ENCODE measurements at places on chromosomes 3 and 15. TPM values are rescaled to one million over a fixed set of nuclear protein-coding genes. Genes with fewer than 3 reads are reported as not detected.
A peak's percentile ranks its signal among the peaks of the same experiment; 100 is the strongest.

The SERINC4 gene
- polyA plus RNA-seq, result 0.29 TPM

The KCNH8 gene
- 10.6 TPM for polyA plus RNA-seq

The GP9 gene
- polyA plus RNA-seq, result 0.30 TPM

GRCh38 chr3:69866988-69867720 is 127.9 kb downstream of the MITF start:
- DNase-seq, result no peak
- peaks cover 3% of the 10 kb centered on the region for H3K4me1 ChIP-seq
- no peak overlapping the region for H3K4me3 ChIP-seq
- no peak overlapping the region for H3K27ac ChIP-seq
- no peaks in the 10 kb centered on the region for H3K27me3 ChIP-seq
- H3K36me3 ChIP-seq, result no peaks in the 10 kb centered on the region

DNA sequence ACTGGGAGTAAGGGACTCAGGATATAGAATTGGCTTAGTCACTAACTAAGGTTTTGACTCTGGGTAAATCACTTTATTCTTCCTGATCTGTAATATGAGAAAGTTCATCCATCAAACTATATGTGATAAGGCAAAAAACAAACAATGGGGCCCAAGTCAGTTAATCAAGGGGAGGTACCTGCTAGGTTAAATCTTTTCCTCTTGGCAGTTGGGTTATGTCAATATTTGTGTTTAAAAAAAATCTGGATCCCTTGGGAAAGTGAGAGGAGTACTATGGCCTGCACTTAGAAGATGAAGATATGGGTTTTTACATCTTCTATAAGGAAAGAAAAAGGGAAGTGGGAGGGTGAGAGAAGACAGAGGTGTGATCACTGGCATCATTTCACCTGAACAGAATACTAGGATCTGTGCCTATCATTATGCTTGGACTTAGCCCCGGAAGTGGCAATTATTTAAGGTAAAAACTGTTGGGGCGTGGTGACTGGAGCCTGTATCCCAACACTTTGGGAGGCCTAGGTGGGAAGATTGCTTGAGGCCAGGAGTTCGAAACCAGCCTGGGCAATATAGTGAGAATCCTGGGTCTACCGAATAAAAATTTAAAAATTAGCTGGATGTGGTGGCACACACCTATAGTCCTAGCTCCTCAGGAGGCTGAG is 2.8 kb upstream of the SLC28A2 start:
- DNase-seq, result no peak
- H3K36me3 ChIP-seq, result no peaks in the 10 kb centered on the region

GRCh38 chr15:75732809-75733451 is 20.3 kb upstream of the CSPG4 start:
- no peak overlapping the region for H3K4me3 ChIP-seq

DNA sequence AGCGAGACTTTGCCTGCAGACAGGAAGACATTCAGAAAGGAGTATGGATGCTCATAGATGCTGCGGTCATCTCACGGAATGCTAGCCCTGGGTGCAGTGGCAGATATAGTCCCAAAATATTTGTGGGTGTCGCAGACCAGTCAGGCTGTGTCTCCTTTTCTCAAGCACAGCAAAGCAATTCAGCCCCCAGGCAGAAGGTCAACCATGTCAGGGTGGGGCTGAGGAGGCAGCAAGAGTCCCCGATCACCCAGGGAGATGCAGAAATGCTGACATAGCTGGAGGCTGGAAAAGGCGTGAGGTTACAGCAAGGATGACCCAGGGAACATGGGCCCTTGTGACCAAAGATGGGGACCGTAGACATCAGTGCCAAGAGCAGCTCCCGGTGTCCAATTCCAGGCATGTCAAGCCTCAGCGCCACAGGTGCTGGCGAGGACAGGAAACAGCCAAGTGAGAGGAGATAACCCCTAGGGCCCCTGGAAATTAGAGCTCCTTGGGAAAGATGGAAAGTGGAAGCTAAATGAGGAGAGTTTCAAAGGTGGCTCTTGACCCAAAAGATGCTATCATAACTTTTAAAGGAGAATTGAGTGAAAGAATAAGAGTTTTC is 81.2 kb upstream of the ABHD17C start:
- peaks cover 15% of the 10 kb centered on the region for H3K4me1 ChIP-seq
- DNase-seq, result no peak
- no peaks in the 10 kb centered on the region for H3K27me3 ChIP-seq
- no peak overlapping the region for H3K4me3 ChIP-seq
- H3K36me3 ChIP-seq, result no peaks in the 10 kb centered on the region
- H3K27ac ChIP-seq, result no peak overlapping the region

- H3K27ac ChIP-seq, result no peak overlapping the region
- no peak for DNase-seq
- H3K36me3 ChIP-seq, result no peaks in the 10 kb centered on the region
- H3K4me1 ChIP-seq, result no peaks in the 10 kb centered on the region
These were observed 12.4 kb upstream of the CHRM5 start for GRCh38 chr15:33955945-33956344.

DNA sequence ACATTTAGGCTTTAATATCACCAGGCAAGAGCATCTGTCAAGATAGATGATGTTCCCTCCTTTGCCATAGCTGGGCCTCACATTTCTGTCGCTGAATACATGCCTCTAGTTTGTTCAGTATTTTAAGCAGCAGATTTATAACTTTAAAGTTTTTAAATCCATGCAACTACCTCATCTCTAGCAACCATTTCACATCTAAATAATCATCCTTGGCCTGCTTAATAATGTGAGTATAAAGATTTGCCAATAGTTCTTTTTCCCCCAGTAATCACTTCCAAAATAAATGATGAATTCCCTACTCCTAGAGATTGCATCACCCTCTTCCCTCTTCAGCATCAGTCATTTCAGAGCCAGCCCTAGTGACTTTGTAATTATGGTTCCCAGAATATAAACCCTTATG is 36.2 kb upstream of the FILIP1L start:
- no peak for DNase-seq
- H3K4me1 ChIP-seq, result no peaks in the 10 kb centered on the region
- H3K27ac ChIP-seq, result no peak overlapping the region

DNA sequence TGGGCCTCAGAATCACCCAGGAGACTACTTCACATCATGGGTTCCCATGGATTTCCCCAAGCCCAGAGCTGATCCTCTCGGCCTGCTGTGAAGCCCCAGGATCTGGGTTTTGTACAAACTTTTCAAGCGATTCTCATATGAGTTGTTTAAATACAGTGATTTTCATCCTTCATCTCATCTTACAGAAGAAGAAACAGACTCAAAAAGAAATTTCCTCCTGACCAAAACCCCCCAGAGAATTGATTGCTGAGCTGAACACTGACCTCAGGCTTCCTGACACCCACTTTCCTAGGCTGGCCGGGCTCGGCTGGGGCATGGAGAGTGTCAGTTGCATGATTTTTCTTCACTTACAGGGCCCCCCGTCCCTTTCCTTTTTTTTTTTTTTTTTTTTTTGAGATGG is 60.3 kb downstream of the BDH1 start:
- H3K27ac ChIP-seq, result no peak overlapping the region
- no peak for DNase-seq
- no peaks in the 10 kb centered on the region for H3K27me3 ChIP-seq
- no peak overlapping the region for H3K4me3 ChIP-seq
- no peaks in the 10 kb centered on the region for H3K36me3 ChIP-seq

DNA sequence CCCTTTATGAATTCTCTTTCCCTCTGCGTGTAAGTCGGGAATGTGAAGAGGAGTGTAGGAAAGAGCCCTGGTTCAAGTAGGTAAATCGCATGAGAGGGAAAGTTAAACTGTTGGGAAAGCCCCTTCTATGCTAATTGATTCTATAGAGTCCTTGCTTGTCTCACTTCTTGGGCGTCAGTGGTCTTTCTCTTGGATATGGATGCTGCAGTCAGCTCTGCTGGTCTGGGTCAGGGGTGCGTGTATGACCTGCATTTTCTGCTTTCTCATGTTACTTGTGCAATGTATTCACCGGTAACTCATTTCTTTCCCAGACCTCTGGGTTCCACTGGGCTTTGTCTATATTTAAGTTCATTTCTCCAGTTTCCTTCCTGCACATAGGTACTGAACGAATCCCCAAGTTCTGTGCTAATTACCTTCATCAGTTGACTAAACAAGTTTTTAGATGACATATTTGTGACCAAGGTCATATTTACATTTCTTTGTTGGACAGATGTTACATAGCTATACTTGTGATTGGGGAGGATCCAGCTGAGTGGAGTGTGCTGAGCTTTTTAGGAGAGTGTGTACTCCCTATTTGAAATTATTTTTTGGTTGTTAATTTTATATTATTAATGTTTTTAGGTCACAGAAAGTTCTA is 1.4 kb downstream of the SETD5 start:
- no peaks in the 10 kb centered on the region for H3K27me3 ChIP-seq
- peaks cover 13% of the 10 kb centered on the region for H3K4me1 ChIP-seq
- H3K36me3 ChIP-seq, result no peaks in the 10 kb centered on the region
- H3K4me3 ChIP-seq, result peak overlapping the region; percentile 98
- no peak for DNase-seq

DNA sequence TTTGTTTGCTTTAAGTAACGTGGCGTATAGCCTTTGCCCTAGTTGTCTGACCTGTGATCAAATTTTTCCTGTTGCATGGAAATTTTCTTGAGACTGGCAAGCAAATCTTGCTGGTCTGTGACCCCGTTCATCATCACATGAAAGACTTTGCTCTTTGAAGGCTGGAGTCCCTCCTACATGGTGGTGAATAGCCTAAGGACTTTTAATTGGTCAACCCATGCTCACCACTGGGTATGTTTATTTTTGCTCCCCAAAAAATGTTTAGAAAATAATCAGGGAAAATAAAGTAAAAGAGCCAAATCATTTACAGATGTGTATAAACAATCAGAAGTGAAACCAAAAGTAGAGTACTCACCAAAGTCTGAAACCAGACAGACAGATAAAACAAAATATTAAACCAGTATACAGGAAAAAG is 1075.3 kb upstream of the ALCAM start:
- peak overlapping the region; percentile 57 for H3K27ac ChIP-seq
- no peaks in the 10 kb centered on the region for H3K27me3 ChIP-seq
- no peaks in the 10 kb centered on the region for H3K4me1 ChIP-seq
- DNase-seq, result no peak

DNA sequence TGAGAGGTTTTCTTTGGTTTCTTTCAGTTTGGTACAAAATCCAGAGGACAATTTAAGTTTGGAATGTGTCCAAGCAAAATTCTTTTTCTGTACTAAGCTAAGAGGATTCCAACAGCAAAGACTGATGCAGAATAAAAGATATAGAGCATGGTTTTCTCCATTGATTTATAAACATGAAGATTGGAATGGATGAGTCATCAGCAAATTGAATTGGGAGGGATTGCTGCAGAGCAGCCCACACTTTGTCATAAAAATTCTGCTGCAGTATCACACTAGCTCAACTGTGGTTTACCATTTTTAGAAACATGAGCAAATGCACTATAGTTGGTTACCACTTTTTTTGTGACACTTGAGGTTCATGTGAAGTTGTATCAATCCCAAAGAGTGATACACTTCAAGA is 16.1 kb upstream of the LARP6 start:
- H3K4me1 ChIP-seq, result peaks cover 4% of the 10 kb centered on the region
- no peak overlapping the region for H3K27ac ChIP-seq
- DNase-seq, result no peak
- H3K27me3 ChIP-seq, result no peaks in the 10 kb centered on the region
- H3K36me3 ChIP-seq, result no peaks in the 10 kb centered on the region

- no peaks in the 10 kb centered on the region for H3K27me3 ChIP-seq
- no peaks in the 10 kb centered on the region for H3K36me3 ChIP-seq
- no peaks in the 10 kb centered on the region for H3K4me1 ChIP-seq
- H3K4me3 ChIP-seq, result no peak overlapping the region
These were observed 28.6 kb downstream of the EPHB1 start for GRCh38 chr3:134823679-134824078.

DNA sequence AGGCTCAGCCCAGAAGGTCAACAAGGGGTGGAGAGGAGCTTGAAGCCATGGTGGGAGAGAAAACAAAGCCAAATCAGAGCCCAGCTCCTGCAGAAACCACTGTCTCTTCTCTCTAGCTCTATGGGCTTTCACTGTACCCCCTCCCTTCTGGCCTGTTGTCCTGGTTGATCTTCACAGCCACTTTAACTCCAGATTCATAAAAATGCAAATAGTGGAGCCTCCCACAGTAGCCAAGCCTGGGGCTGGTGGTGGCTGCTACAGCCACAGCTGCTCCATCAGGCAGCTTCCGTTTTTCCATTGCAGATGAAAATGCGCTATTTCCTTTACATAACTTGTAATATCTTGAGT is 20.7 kb upstream of the CAV3 start:
- no peak overlapping the region for H3K27ac ChIP-seq
- H3K4me1 ChIP-seq, result peaks cover 21% of the 10 kb centered on the region
- DNase-seq, result no peak
- H3K36me3 ChIP-seq, result no peaks in the 10 kb centered on the region

GRCh38 chr3:147409143-147410115 is at the start of gene ZIC1:
ZIC1 (plus strand) TSS chr3:147409365; CDS start chr3:147410113, 748 bp downstream.
- no peak for DNase-seq
- peak within 1 kb of the TSS; percentile 80 for H3K4me3 ChIP-seq
- peak within 1 kb of the TSS; percentile 97 for H3K27ac ChIP-seq
- H3K27me3 ChIP-seq, result peaks cover 98% of the 10 kb centered on the region

DNA sequence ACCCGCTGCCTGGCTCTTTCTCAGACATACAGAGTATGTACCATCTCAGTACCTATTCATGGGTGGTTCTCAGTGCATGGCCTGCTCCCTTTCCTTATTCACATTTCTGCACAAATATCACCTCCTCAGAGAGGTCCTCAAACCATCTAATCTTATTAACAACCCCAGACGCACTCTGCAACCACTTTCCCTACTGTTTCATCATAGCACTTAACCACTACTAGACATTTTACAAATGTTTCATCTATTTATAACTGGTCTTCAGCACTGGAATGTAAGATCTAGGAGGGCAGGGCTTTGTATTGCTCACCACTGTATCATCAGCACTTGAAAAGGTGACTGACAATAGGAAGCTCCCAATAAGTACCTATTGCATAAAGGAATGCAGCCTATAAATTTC is 45.1 kb downstream of the TNIK start:
- no peak for DNase-seq
- H3K27ac ChIP-seq, result no peak overlapping the region
- no peaks in the 10 kb centered on the region for H3K36me3 ChIP-seq
- no peaks in the 10 kb centered on the region for H3K27me3 ChIP-seq
- no peak overlapping the region for H3K4me3 ChIP-seq

- H3K4me1 ChIP-seq, result peaks cover 7% of the 10 kb centered on the region
- H3K27me3 ChIP-seq, result no peaks in the 10 kb centered on the region
- DNase-seq, result no peak
- peaks cover 21% of the 10 kb centered on the region for H3K36me3 ChIP-seq
- H3K27ac ChIP-seq, result no peak overlapping the region
These were observed 12.5 kb upstream of the RPP14 start for GRCh38 chr3:58293516-58293915.

DNA sequence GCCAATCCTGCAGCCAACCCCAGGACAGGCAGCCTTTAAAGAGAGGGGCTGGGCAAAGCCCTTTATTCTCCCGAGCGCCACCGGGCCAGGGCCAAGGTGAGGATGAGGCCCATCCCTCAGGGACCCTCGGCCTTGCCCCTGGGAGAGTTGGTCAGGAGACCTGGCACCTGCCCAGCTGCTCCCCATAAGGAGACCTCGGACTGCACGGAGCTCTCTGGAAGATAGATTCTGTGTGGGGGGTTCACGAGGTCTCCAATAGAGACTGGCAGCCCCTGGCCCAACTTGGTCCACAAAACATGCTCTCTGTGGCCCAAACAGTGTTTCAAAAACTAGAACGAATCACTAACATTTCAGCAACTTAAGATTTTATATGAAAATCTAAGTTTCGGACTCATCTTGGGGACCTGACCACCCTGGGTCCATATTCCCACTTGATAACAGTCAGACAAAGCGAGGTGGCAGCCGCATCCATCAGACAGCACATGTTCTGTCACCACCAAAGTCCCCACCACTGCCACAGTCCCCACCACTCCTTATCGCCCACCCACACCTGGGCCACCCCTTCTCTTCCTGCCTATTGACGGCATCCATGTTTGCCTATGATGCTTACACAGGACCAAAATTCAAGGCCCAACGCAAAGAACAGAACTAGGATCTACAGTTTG is 114.4 kb upstream of the RPL32 start:
- H3K27me3 ChIP-seq, result no peaks in the 10 kb centered on the region
- DNase-seq, result no peak
- H3K4me3 ChIP-seq, result no peak overlapping the region
- H3K27ac ChIP-seq, result no peak overlapping the region
- peaks cover 87% of the 10 kb centered on the region for H3K4me1 ChIP-seq
- peaks cover 35% of the 10 kb centered on the region for H3K36me3 ChIP-seq

Measured in spinal cord (tissue), 10 donors.